Fibroblast of villous mesenchyme (primary cell): ENCODE measurements at places on chromosomes 11 and 22.

GRCh38 chr22:46563381-46564083 lies 26.1 kb upstream of the CELSR1 start:
- DNase-seq = peak; percentile 53

DNA sequence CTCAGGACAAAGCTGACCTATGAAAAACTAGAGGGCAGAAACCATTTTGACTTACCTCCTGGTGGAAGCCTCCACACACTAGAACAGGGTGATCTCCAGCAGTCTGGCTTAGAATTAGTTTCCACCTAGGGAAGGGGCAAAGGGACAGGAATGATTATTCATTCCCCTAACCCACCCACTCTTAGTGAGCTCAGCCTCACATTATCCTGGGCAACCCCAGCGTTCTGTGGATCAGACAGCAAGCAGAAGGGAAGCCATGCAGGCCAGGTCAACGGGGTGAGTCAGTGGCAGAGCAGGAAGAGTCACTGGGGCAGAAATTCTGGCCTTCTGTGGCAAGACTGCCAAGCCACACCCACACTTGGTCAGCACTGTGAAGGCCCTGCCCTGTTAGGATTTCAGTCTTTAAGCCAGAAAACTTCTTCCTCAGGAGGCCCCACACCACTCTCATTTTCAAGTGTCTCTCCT lies 10.5 kb downstream of the NUMA1 start:
- peak; percentile 88 for DNase-seq

DNA sequence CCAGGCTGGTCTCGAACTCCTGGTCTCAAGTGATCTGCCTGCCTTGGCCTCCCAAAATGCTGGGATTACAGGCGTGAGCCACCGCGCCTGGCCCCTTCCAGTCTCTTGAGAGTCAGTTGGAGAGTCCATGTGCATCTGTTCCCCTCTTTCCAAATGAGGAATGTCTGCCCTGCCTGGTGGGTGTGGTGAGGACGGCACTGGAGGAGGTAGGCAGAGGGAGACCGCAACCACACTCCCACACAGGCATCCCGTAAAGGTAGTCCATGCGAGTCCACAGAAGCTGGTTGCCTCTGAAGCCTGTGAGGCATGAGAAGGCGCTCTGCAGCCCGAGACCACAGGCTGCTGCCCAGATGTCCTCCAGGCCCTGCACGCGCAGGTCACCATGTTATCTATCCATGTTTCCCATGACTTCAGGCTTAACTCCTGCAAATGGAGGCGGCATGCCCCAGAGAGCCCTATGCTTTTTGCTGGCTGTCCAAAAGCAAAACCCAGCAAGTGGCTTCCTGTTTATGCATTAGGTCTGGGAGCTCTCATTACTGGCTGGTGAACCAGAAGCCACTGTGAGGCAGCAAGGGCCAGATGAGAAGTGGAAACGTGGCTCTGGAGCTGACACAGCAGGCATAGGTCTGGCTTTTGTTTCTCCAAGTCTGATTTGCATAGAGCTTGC lies 43.4 kb downstream of the GRIK4 start:
- DNase-seq = peak; percentile 81

DNA sequence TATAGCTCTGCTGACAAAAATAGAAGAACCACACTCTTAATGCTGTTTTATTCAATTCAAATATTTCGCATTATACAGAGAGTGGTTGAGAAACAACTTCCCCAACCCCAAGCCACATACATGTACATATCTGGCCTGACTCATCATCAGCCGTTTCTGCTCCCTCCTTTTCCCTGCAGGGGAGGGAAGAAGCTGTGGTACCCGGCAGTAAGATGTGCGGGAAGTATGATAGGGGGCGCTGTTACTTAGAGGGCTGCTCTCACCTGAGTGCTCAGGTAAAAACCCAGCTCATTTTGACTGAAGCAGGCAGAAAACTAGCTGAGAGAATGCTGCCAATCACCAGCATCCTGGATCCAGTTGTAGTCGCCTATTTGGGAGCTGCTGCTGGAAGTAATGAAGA lies 85.5 kb downstream of the NELL1 start:
- DNase-seq = no peak

GRCh38 chr11:44576656-44577055 lies 11.2 kb downstream of the CD82 start:
- no peak for DNase-seq

DNA sequence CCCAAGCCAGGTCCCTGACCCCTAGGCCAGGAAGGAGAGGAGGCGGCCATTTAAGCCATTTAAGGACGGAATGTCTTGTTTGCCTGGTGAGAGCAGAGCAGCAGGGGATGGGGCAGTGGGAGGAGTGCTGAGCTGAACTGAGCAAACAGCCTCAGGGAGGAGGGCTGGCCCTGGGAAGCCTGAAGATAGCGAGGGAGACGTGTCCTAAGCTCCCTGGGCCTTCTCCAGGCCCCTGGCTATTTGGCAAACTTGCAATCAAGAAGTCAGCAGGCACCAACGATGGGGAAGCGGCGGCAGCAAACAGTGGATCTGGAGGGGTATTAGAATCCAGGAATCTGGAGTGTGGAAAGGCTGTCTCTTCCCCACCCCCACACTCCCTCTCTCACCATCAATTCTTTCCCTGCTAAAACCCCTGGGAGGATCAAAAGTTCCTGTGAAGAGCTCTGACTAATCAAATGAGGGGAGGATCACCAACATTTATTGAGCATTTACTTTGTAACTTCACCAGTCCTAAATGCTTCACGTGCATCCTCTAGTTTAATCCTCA lies 8.8 kb downstream of the BCL9L start:
- peak; percentile 93 for DNase-seq

DNA sequence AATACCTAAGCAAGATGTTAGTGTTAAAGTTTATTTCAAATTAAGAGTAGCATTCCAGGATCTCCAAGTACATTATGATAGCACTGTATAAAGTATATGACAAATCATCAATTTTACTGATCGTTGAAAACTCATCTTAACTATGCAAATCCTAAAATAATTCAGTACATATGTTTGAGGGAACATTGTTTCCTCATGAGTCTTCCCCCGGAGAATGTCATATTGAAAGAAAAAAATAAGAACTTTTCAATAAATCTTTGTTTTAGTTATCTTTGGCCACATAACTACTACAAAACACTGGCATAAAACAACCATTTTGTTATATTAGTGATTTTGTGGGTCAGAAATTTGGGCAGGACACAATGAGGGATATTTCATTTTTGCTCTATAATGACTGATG lies 135.4 kb downstream of the METTL15 start:
- DNase-seq = no peak
